Right renal pelvis (tissue), 4 donors: ENCODE measurements at places on chromosomes 1 and 21. TPM values are rescaled to one million over a fixed set of nuclear protein-coding genes. Genes with fewer than 3 reads are reported as not detected.
A peak's percentile ranks its signal among the peaks of the same experiment; 100 is the strongest.

KCNK2 gene
- polyA plus RNA-seq: 2.6 TPM

HAO2 gene
- 106 TPM for polyA plus RNA-seq

FAM131C gene
- 2.2 TPM for polyA plus RNA-seq

S100A7 gene
- 0.21 TPM for polyA plus RNA-seq

DNA sequence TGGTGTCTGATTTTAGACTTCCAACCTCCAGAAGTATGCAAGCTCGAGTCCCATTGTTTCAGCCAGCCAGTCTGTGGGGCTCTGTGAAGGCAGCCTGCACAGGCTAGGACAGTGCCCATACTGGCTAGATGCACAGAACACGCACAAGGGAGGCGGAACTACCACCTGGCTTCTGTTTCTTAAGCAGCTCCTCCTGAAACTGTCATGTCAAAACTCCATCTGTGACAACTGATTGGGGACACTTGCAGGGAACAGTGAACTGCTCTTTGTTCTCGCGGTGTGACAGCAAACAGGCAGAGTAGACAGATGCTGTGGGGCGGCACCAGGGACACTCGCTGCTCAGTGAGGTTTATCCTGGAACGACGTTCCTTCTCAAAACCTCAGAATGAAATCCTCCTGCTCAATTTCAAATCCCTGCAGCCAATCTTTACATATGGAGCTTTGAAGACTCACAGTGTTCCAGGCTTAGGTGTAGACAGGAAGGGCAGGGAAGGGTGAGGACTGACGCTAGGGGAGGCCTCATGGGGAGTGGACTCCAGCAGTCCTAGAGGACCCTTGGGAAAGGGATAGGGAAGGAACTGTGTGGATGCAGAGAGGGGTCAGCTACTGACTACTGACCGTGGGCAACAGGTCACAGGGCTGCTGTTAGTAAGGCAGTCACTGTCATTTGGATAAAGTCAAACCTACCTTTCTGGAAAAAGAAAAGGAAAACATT, 73.8 kb downstream of the ERG start:
- DNase-seq: no peak

ETV3L gene
- not detected for polyA plus RNA-seq

TSPAN1 gene
- 77.8 TPM for polyA plus RNA-seq

LCE2C gene
- polyA plus RNA-seq: not detected

- DNase-seq: no peak
Measured at GRCh38 chr1:36884029-36884701, 150.2 kb downstream of the GRIK3 start.

DNA sequence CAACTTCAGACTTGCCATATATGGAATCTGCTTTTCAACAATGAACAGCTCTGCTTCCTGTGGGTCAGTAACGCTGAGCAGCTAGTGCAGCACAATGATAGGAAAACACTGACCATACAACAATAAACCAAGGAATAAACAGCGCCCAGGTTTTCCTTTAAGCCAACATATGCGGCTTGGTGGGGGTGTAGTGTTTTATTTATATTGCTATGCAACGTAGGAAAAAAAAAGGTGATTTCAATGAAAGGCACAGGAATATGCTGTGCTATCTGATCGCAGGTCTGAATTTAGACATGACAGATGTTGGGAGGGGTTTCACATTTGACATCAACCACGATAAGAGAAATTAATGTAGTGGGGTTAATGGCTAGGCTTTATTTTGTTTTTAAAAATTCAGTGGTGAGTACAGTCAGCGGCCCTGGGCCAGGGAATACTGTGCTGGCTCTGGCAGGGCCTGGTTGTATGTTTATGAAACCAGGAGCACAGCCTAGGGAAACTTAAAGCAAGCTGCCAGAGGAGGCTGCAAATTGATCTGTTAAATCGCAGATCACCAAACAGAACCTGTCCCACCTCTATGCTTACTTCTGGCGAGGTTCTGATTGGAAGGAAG, 4.3 kb downstream of the TSPAN2 start:
- no peak for DNase-seq

DNA sequence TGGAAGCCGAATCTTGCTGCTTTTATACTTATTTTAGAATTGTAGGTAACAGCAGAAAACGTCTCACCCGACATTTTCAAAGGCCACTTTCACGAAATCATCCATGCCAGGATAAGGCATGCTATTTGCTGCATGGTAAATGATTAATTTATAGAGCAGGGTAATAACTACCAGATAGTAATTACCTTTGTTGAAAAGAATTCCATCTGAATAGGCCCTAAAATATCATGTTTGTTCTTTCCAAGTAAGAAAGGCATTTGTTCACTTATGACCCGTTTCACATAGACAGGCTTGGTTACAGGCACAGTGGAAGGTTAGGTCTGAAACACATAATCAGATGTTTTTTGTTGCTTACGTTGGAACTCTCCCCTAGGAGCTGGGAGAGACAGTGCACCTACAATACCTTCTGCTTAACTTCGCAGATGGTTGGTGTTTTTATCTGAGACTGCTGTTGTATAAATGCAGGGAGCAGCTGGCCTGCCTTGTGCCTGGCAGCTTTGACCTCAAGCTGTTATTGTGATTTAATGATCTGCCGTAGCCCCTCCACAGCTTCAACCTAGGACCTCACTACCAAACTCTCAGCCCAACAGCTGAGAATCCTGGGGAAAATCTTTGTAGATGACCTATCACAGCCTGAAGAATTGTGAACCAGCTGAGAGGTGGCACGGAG, 1.6 kb downstream of the SLC44A3 start:
- DNase-seq: no peak

GRCh38 chr1:41847733-41848132, 71.0 kb downstream of the HIVEP3 start:
- no peak for DNase-seq

GRCh38 chr1:225848030-225848955, 33.9 kb downstream of the TMEM63A start:
- DNase-seq: no peak

- DNase-seq: peak; percentile 69
Measured at GRCh38 chr21:16420031-16420724, 690.4 kb downstream of the USP25 start.

GART gene
- 73.1 TPM for polyA plus RNA-seq

- no peak for DNase-seq
Measured at GRCh38 chr1:79380078-79380477, 373.5 kb upstream of the ADGRL4 start.

ZYG11A gene
- 0.11 TPM for polyA plus RNA-seq

DNA sequence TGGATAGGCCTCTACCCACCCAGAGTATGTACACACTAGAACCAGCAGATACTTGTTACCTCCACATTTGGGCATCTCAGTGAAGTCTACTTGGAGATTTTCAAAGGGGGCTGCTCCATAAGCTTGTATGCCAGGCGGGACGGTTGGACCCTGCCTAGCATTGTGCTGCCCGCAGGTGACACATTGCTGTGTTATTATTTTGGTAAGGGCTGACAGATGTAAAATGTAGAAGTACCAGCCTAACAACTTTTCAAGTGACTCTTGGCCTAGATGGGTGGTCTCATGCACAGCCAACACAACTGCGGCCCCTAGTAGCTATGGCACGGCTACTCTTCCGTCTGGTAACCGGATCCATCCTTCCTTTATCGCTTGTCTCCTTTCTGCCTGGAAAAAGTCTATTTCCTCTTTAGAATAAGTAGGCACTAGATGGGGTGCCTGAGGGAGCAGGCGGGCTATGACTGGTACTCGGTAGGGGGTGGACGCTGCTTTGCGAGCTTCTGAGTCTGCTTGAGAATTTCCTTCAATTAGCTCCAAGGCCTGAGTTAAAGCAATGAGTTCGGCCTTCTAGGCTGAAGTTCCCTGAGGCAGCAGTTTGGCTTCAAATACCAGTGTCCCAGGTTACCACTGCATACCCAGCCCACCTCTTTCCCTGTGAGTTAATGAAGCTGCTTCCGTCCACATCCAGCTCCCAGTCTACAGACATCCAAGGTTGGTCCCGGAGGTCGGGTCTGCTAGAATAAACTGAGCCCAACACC, 405.3 kb downstream of the TGFB2 start:
- DNase-seq: no peak
